T-helper 17 cell (primary cell): ENCODE measurements at places on chromosomes 1 and 21. TPM values are rescaled to one million over a fixed set of nuclear protein-coding genes. Genes with fewer than 3 reads are reported as not detected.
A peak's percentile ranks its signal among the peaks of the same experiment; 100 is the strongest.

Gene FMO3
- total RNA-seq, result not detected

Gene CFAP410
- 54.2 TPM for total RNA-seq

DNA sequence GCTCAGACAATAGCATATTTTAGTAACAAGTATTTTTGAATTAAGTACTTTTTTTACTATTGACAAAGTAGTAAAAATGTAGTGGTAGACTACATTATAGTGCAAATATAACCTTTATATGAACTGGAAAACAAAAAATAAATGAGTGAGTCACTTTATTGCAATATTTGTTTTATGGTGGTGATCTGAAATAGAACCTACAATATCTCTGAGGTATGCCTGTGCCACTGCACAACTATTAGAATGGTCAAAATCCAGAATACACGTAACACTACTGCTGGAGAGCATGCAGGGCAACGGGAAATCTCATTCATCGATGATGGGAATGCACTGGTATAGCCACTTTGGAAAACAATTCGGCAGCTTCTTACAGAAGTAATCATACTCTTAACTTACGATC is 349.0 kb upstream of the NCAM2 start:
- no peaks in the 10 kb centered on the region for H3K4me1 ChIP-seq
- no peaks in the 10 kb centered on the region for H3K27me3 ChIP-seq
- no peak for DNase-seq
- no peaks in the 10 kb centered on the region for H3K36me3 ChIP-seq
- H3K4me3 ChIP-seq, result no peak overlapping the region

DNA sequence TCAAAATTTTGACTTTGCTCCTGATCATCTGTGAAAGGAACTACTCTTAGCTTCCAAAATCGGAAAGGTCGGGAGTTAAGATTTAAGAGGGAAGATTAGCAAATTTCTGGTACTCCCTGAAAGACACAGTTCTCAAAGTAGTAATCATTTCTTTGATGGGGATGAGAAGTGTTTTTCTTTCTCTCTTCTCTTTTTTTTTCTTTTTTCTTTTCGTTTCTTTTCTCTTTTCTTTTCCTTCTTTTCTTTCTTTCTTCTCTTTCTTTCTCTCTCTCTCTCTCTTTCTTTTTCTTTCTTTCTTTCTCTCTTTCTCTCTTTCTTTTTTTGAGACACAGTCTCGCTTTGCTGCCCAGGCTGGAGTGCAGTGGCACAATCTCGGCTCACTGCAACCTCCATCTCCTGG is 5.1 kb upstream of the RAB29 start:
- no peak for DNase-seq
- H3K4me1 ChIP-seq, result peaks cover 22% of the 10 kb centered on the region
- no peak overlapping the region for H3K4me3 ChIP-seq
- H3K27ac ChIP-seq, result no peak overlapping the region
- H3K36me3 ChIP-seq, result peaks cover under 1% of the 10 kb centered on the region

Gene RAVER2
- 1.5 TPM for total RNA-seq

Gene GUCA2A
- total RNA-seq, result not detected

Gene OPRD1
- total RNA-seq, result not detected

DNA sequence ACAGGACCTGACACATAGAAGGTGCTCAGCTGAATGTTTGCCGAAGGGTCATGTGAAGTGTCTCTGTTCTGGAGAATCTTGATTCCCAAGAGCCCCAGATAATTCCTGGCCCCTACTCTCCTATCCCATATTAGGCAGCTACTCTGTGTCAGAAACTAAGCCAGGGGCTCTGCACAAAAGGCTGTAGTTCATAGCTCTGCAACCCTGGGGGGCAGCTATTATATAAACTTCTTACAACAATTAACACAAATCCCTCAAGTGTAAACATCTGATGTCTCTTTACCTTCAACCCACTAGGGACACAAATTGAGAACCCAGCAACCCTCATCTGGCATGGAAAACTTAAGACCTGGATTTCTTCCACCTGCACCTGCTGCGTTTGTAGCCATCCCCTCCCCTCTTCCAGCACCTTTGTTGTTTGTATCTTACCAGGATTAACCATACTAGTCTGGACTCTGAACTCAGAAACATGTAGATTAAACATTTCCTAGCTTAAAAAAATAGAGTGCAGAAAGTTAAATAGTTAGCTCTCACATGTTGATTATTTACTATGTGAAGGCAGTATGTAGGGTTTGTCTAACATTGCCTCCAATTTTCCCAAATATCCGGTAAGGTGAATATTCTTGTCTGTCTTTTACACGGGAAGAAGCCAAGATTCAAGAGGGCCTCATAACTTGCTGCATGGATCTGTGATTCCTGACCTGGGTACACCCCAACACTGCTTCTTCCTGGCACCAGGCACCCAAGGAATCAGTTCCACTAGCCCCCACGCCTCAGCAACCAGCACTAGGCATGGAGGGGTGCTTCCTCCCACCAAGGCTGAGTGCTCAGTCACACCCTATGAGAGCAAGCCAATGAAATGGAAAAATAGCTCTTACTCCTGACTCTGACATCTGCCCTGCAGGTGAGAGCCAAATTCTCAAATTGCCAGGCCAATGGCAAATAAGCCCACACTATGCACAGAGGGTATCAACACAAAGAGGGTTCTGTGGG is 220.7 kb upstream of the HOOK1 start:
- peaks cover 2% of the 10 kb centered on the region for H3K4me1 ChIP-seq
- no peak overlapping the region for H3K27ac ChIP-seq
- no peak overlapping the region for H3K4me3 ChIP-seq

Gene OPTC
- not detected for total RNA-seq

Gene HIVEP3
- total RNA-seq, result 11.1 TPM

Gene AMY2A
- total RNA-seq, result not detected

- DNase-seq, result no peak
- H3K4me1 ChIP-seq, result peaks cover 36% of the 10 kb centered on the region
- peak overlapping the region; percentile 98 for H3K27ac ChIP-seq
- H3K27me3 ChIP-seq, result no peaks in the 10 kb centered on the region
- H3K36me3 ChIP-seq, result peaks cover 1% of the 10 kb centered on the region
- H3K4me3 ChIP-seq, result no peak overlapping the region
Measured at GRCh38 chr1:13723810-13724209, 23.8 kb downstream of the PRDM2 start.

- DNase-seq, result no peak
- no peak overlapping the region for H3K4me3 ChIP-seq
- peaks cover 9% of the 10 kb centered on the region for H3K4me1 ChIP-seq
- peaks cover 21% of the 10 kb centered on the region for H3K36me3 ChIP-seq
- no peaks in the 10 kb centered on the region for H3K27me3 ChIP-seq
Measured at GRCh38 chr1:236869911-236870310, 74.8 kb downstream of the MTR start.

- H3K27me3 ChIP-seq, result no peaks in the 10 kb centered on the region
- H3K36me3 ChIP-seq, result no peaks in the 10 kb centered on the region
- no peaks in the 10 kb centered on the region for H3K4me1 ChIP-seq
- no peak overlapping the region for H3K4me3 ChIP-seq
- H3K27ac ChIP-seq, result no peak overlapping the region
- no peak for DNase-seq
Measured at GRCh38 chr1:241611063-241611462, 29.1 kb downstream of the CHML start.

DNA sequence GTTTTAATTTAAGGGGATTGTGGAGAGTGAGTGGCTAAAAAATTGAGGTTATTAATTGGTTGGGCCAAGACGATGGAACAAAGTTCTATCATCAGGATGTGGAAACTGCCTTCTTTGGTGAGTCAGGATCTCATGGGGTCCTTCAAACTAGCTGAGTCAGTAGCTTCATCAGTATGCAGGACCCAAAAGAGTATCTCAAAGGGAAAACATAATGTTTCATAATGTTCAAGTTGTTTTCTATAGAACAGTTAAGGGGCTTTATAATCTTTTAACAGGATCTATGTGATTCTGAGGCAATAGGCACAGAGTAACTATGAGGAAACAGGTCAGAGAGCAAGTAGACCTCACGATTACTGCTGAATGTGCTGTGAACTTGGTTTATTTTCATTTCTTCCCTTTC is 3.2 kb upstream of the OLFML2B start:
- peaks cover 11% of the 10 kb centered on the region for H3K36me3 ChIP-seq
- peaks cover 74% of the 10 kb centered on the region for H3K27me3 ChIP-seq
- H3K27ac ChIP-seq, result no peak overlapping the region
- DNase-seq, result no peak

Gene CFAP126
- total RNA-seq, result not detected

DNA sequence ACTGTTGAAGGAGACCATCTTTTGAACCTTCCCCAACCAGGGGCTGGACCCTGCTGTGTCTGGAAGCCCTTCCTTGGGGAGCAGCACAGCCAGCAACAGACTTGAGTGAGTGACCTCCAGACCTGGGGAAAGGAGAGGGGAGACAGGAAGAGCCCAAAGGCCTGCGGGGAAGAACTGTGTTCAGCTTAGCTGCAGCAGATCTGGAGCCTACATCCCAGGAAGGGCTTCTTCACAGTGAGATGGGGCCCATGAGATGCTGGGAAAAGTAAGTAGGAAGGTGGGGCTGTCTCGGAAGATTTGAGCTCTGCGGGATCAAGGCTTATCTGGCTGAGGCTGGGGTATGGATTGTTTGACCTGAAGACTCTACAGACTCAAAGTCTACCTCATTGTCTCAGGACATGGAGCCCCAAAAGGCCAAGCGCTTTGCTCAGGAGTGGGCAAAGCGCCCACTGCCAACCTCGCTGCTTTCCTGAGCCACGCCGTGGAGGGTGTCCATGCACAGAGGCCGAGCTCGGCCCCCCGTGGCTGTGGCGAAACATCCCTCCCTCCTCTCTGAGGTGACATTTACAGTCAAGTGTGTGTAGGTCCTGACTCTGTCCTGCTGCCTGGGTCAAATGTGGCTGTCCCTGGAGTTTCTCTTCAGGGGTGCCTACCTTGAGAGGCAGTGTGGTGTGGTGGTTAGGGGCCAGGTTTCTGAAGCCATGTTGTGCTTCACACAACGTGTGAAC is 24.5 kb downstream of the SPOCD1 start:
- peaks cover 12% of the 10 kb centered on the region for H3K27me3 ChIP-seq
- DNase-seq, result no peak
- H3K4me3 ChIP-seq, result no peak overlapping the region

Gene MXRA8
- 1.0 TPM for total RNA-seq

Gene LHX8
- not detected for total RNA-seq

DNA sequence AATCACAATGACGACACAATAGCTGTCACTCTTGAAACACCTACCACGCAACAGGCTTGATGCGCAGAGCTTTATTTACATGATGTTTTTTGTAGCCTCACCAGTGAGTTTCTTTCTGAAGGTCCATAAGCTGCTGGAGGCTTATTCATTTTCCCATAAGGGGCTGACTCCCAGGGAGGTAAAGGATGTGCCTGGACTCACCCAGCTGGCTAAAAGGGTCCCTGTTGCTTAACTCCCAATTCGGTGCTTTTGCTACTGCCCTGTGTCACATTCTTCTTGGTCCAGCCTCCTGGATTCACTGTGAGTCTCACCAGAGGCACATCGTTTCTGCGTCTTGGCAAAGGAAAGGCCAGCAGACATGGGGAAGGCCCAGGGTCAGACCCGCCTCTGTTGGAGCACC is 44.6 kb upstream of the OLIG2 start:
- H3K27ac ChIP-seq, result no peak overlapping the region
- H3K4me1 ChIP-seq, result peaks cover 5% of the 10 kb centered on the region
- H3K36me3 ChIP-seq, result peaks cover 2% of the 10 kb centered on the region

GRCh38 chr1:145714524-145715111 is 4.7 kb upstream of the CD160 start:
- H3K4me3 ChIP-seq, result no peak overlapping the region
- H3K27me3 ChIP-seq, result peaks cover 14% of the 10 kb centered on the region
- no peak overlapping the region for H3K27ac ChIP-seq
- H3K4me1 ChIP-seq, result peaks cover 6% of the 10 kb centered on the region

- DNase-seq, result no peak
- H3K27ac ChIP-seq, result no peak overlapping the region
- peaks cover 14% of the 10 kb centered on the region for H3K27me3 ChIP-seq
- no peak overlapping the region for H3K4me3 ChIP-seq
- H3K36me3 ChIP-seq, result no peaks in the 10 kb centered on the region
- H3K4me1 ChIP-seq, result peaks cover 2% of the 10 kb centered on the region
Measured at GRCh38 chr1:14773396-14774025, 175.0 kb downstream of the KAZN start.

DNA sequence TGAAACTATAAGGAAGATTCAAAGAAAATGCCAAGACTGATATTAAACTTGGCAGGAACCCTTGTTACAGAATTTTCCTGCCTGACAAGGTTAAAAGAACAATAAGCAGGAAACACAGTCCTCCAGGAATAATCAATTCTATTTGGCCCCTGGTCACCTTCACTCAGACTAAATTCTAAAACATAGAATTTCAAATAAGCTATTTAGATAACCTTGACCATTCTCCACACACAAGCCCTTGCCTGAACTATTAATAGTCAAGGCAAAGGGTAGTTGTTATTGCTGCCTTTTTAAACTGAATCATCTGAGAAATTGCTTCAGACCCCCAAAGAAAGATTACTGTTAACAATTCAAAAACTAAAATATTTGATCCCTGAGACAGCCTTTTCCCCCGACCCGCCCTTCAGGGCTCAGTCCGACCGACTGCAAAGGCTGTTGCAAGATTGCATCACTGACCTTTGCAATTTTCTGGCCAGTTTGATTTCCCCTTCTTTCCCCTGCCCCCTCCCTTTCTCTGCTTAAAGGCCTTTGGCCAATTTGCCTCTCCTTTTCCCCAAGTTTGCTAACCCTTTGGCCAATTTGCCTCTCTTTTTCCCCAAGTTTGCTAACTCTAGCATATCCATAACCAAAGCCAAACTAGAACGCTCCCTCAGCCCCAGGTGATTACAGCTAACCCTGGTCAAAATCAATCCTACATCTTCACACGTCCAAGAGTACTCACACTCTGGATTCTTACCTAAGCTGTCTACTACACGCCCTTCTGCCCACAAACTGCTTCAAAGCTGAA is 1.4 kb upstream of the G0S2 start:
- no peak for DNase-seq
- peaks cover 9% of the 10 kb centered on the region for H3K36me3 ChIP-seq
- peak overlapping the region; percentile 81 for H3K4me3 ChIP-seq
- peak overlapping the region; percentile 91 for H3K27ac ChIP-seq

Gene AMIGO1
- total RNA-seq, result 6.2 TPM

Gene PAPPA2
- 0.73 TPM for total RNA-seq

Gene ATP6V1G3
- not detected for total RNA-seq

Gene CR2
- 3.8 TPM for total RNA-seq

Gene LCE2A
- total RNA-seq, result not detected

Gene ABCA4
- not detected for total RNA-seq

Gene CD164L2
- total RNA-seq, result not detected

- H3K4me1 ChIP-seq, result peaks cover 13% of the 10 kb centered on the region
- H3K27ac ChIP-seq, result no peak overlapping the region
- H3K4me3 ChIP-seq, result no peak overlapping the region
Measured at GRCh38 chr1:202791077-202791747, 17.0 kb downstream of the KDM5B start.

GRCh38 chr1:210477328-210477924 is 148.7 kb downstream of the HHAT start:
- DNase-seq, result no peak
- H3K36me3 ChIP-seq, result peaks cover 13% of the 10 kb centered on the region
- H3K27me3 ChIP-seq, result no peaks in the 10 kb centered on the region
- peaks cover 8% of the 10 kb centered on the region for H3K4me1 ChIP-seq
